NCI-H2081 (cell line): ENCODE measurements at places on chromosomes 1 and 21.

GRCh38 chr1:204213668-204214662, at the start of gene GOLT1A:
Gene GOLT1A (minus strand): TSS chr1:204213988. CDS start chr1:204213906, 82 bp downstream.
- no peak for DNase-seq

DNA sequence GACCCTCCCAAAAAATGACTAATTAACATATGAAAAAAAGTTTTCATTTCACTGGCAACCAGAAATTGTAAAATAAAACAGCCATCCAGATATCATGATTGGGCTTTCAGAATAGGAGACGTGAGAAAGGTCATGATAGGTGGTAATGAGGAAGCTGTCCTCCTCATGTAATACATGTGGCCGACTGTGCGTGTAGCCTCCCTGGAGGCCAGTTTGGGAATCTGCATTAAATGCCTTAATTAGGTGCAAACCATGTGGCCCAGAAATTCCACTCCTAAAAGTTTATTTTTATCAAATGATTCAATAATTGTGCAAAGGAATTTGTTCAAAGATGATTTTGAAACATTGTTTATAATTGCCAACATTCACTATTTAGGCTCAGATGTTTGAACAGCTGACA, 127.6 kb upstream of the C1orf105 start:
- DNase-seq = no peak

GRCh38 chr1:178595491-178595890, 82.6 kb downstream of the TEX35 start:
- DNase-seq = no peak

DNA sequence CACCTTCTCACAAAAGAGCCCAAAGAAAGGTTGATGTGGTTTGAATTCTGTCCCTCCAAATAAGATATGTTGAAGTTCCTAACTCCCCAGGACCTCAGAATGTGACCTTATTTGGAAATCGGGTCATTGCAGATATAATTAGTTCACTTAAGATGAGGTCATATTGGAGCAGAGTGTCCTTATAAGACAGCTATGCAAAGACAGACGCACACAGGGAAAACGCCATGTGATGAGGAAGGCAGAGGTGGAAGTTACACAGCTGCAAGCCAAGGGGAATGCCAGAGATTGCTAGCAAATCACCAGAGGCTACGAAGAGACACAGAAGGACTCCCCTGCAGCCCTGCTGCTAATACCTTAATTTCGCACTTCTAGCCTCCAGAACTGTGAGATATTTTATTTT, 5.2 kb upstream of the ABCB10 start:
- DNase-seq = no peak

DNA sequence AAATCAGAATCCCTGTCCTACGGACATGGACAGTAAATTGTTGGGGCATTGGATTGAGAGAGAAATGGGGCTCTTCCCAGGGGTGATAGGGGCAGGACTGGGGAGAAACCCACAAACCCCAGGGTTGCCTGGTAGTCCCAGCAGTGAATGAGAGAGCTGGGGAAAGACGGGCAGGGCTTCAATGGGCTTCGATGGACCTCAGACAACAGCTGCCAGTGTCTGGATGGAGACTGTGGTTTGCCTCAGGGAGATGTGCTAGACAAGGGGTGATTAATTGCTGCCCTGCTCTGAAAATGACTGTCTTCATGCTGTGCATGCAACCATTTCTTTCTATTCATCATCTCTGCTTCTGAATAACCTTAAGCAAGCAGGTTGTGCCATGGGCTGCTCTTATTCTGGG, 7.4 kb downstream of the GPR25 start:
- DNase-seq = no peak

GRCh38 chr1:175208773-175209492, 16.4 kb upstream of the KIAA0040 start:
- no peak for DNase-seq

DNA sequence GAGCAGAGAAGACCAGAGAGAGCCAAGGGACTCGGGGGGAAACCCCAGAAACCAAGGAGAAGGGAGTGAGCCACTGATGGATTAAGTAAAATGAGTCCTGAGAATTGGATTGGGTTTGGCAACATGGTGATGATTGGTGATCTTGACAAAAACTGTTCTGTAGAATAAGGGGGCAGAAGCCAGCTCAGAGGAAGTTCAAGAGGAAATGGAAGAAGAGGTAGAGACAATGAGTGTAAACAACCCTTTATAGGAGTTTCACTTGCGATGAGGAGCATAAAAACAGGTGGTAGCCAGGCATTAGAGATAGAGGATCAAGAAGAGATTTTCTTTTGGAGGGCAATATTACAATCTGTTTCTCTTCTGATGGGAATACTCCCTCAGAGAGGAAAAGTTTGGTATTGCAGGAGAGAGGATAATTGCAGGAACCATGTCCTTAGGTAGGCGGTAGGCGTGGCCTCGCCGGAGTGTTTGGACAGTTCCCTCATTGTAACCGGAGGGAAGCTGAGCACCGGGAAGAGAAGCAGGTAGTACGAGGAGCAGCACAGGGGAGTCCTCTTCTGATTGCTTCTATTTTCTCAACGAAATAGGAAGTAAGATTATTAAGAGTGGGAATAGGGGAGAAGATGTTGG, 68.4 kb upstream of the TENT5C start:
- DNase-seq = peak; percentile 1

- DNase-seq = no peak
These were observed 105.6 kb upstream of the UBE2U start for GRCh38 chr1:64097859-64098258.

DNA sequence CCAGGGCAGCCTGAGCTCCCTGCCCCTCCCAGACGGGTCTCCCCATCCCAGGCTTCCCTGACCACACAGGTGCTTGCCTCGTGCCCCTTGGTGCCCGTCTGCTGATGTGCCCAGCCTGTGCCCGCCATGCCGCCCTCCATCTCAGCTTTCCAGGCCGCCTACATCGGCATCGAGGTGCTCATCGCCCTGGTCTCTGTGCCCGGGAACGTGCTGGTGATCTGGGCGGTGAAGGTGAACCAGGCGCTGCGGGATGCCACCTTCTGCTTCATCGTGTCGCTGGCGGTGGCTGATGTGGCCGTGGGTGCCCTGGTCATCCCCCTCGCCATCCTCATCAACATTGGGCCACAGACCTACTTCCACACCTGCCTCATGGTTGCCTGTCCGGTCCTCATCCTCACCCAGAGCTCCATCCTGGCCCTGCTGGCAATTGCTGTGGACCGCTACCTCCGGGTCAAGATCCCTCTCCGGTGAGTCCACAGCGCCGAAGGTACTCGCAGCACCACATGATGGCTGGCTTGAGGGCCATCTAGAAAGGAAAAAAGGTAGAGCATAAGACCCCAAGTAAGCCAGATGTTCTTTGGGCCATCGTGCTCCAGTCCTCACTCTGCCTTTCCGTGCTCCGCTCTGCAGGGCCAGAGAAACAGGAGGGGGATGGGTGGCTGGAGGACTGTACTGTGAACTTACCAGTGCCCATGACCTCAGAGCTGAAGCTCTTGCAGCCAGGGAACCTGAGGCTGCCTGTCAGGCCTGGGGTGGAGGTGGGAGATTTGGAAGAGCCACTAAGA, 1.4 kb downstream of the ADORA1 start:
- DNase-seq = no peak

GRCh38 chr1:83996191-83996590, 2.7 kb downstream of the TTLL7 start:
- DNase-seq = no peak

GRCh38 chr1:97505816-97506215, 415.0 kb downstream of the DPYD start:
- no peak for DNase-seq

DNA sequence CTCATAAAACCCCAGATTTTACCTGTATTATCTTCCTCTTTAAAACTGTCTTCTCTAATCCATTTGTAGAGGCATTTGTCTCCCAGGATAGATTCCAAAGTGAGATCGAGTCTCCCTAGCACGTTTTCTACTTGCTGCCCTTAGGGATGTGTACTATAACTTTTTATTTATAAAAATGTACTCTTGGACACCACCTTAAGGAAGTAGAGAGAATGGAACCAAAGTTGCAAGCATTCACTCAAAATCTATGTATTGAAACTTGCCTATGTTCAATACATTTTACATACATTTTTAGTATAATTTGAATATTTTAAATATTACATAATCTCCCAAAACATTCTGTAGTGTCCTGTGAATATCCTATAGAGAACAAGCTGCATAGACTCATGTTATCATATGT, 842 bp upstream of the SPRR2A start:
- no peak for DNase-seq

DNA sequence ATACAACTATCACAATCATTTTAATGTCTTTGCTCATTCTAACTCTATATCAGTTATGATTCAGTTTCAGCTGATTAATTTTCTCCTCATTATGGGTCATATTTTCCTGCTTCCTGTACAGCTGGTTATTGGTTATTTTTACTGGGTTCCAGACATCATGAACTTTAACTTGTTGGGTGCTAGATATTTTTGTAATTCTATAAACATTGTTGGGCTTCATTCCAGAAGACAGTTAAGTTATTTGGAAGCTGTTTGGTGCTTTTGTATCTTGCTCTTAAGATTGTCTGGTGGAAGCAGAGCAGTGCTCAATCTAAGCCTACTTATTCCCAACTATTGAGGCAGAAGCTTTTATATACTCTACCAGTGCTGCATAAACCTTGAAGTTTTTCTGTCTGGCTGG, 34.4 kb upstream of the HFM1 start:
- DNase-seq = no peak

DNA sequence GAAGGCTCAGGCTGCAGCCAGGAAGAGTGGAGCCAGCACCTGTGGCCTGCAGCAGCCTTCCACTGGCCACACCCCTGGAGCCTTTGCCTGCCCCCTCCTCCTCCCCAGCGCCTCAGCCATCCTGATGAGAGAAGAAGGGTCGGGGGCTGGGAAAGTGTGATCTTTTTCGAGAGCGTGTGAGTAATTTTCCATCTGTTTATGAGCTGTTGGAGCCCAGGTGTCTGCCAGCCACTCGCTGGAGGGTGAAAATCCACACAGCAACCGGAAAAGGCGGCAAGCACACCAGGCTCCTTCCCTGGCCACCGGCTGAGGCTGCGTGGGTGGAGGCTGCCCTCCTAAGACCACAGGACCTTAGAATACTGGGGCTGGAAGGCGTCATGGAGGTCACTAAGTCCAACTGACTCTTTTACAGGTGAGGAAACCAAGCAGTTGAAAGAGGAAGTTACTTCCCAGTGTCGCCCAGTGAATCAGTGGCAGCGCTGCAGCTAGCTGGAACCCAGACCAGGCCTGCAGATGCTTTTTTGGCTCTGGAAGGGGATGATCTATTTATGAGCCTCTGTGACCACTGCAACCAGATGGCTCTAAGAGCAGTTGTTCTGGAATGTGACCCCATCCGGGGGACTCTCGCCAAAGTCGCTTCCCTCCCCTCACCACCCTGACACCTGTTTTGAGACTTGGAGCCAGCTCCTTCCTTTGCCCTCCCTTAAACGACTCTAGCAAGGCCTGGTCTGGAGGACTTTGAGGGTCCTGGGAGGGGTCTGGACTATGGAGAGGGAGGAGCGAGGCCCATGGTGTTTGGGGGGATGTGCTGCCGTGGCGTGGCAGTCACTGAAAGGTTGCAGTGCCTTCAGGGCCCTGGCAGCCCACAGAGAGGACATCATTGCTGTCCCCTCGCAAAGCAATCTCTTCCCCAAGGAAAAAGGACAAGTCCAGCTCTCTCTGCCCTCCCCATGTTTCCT, 54.5 kb downstream of the LGR6 start:
- no peak for DNase-seq

- DNase-seq = no peak
These were observed 8.0 kb downstream of the TRNAU1AP start for GRCh38 chr1:28560886-28561285.

GRCh38 chr21:44598061-44598460, 2.3 kb upstream of the KRTAP10-7 start:
- no peak for DNase-seq

- peak; percentile 39 for DNase-seq
These were observed 70.9 kb downstream of the PCP4 start for GRCh38 chr21:39938086-39938625.

- DNase-seq = no peak
These were observed 22.0 kb upstream of the BOLA1 start for GRCh38 chr1:149877211-149877946.

DNA sequence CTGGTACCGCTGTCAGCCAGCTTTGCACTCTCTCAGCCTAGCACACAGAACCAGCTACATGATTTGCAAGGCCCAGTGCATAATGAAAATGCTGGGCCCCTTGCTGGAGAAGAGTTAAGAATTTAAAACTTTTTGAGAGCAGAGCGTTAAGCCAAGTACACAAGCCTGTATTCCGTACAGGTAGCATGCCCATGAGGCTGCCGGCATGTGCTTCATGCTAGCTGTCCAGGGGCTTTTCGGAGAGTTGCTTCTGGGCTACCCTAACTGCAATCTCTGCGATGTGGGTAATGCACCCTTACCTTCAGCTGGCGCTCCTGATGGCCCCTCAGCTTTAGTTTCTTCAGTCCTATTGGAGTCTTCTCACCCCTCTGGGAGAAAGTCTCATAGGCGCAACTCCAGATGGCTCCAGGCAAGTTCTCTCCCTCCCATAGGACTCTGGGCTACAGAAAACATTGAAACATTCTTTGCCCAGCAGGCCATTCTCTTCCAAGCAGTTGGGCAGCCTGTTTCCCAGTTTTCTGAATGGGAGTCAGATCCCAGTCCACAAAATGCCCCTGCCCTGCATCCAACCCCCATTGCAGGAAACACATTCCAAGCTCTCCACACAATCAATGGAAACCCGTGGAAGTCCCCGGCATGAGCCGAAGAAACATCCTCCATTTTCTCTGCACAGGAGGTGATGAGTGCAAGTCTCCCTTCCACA, 5.7 kb upstream of the AKT3 start:
- no peak for DNase-seq

GRCh38 chr1:215539803-215540570, 27.1 kb upstream of the KCTD3 start:
- peak; percentile 18 for DNase-seq

- no peak for DNase-seq
These were observed 1.4 kb upstream of the WDR26 start for GRCh38 chr1:224435999-224436398.

DNA sequence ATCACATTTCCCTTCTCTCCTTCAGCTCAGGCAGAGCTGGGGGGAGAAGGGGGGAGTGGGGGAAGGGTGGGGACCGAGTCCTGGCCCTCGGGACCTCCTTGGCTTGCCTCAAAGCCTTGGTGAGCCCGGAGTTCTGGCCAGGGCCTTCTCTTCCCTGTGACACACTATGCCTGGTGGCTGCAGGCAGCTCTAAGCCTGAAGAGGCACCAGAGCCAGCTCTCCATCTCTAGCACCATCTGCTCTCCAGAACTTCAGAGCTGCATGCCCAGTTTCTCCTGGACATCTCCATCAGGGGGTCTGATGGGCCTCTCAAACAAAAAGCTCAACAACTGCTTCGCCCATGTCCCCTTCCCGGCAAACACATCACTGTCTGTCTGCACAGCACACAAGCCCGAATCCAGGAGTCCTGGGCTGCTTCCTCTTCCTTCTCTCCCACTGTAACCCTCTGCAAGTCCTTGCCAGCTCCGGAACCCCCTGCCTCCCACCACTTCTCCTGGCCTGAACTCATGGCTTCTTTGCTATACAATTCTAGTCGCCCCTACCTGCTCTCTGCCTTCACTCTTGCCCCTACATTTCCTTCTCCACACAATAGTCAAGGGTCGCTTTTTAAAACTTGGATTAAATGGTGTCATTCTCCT, 26.5 kb downstream of the KIAA1614 start:
- DNase-seq = no peak

- DNase-seq = no peak
These were observed 149.3 kb downstream of the ZC3H11B start for GRCh38 chr1:219463636-219464035.
